ENCODE measurements at places on chromosomes 5 and 9. TPM values are rescaled to one million over a fixed set of nuclear protein-coding genes. Genes with fewer than 3 reads are reported as not detected.

DNA sequence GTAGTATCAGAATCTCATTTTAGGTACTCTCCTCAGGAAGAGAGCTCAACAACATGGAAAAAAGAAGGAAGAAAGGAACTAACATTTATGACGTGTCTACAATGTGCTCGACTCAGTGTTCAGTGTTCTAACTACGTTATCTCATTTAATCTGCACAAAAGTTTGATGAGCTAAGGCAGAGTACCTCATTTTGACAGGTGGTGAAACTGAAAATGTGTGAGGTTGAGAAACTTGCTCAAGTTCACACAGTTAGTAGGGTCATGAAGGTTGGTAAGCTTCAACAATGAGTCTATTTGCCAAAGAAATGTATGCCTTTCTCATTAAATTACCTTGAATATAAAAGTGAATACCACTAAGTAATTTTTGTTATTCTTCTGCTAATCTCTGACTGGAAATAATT lies 165.1 kb downstream of the CAAP1 start:
- no peak for DNase-seq

GRCh38 chr9:22682961-22683699 lies 236.5 kb downstream of the DMRTA1 start:
- DNase-seq = no peak

GRCh38 chr5:155441849-155442248 lies 428.3 kb downstream of the KIF4B start:
- no peak for DNase-seq

The KIF24 gene
- 4.7 TPM for total RNA-seq
